ENCODE measurements at places on chromosomes 3 and 15.

- DNase-seq: no peak
Observed at GRCh38 chr15:74470631-74471395, 9.9 kb upstream of the UBL7 start.

DNA sequence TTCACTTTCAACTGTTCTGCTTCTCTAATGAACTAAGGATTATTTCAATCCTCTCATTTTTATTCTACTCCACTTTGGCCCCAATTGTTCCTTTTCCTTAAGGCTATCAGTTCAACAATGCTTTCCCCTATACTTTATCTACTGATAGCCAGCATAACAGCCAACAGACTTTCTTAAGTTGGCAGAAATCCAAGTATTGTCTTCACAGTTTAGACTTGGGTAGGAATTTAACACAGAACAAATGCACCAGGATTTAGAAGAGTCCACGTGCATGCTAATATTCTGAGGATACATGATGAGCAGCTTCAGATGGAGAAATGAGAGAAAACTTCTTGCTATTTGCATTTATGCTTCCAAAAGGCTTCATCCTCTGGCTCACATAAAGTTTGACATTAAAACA lies 54.8 kb downstream of the FBN1 start:
- no peak for DNase-seq

DNA sequence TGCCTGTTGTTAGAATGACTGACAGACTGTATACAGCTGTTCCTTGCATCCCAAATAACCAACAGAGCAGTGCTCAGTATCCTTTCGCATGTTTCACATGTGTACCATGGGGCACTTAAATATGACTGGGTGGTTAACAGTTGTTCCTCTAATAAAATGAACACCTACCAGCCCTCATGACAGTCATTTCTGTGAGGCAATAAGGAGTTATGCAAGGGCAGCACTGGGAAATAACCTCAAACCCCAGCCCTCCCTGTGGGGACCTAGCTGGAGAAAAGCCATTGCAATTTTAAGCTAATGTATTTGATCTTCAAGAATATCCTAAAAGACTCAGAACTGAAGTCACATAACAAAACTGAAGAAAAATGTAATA lies 7.3 kb downstream of the RFT1 start:
- DNase-seq: no peak

- DNase-seq: no peak
Observed at GRCh38 chr3:105317841-105318240, 48.9 kb upstream of the ALCAM start.

GRCh38 chr3:132898141-132898540 lies 140.1 kb upstream of the TMEM108 start:
- DNase-seq: no peak

DNA sequence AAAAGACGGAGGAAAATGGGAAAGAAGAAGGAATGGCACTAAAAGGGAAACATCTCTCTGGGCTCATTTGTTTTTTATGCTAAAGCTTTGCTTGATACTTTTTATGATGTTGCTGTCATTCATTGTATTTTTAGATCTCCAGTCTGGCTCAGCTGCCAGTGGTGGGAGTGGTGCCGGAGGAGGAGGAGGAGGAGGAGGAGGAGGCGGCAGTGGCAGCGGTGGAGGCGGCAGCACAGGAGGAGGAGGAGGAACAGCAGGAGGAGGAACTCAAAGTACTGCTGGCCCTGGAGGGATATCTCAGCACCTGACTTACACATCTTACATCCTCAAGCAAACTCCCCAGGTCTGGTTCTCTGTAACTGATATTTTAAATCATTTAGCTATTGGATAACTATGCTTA lies 49.6 kb downstream of the MAP6D1 start:
- no peak for DNase-seq

GRCh38 chr3:143644370-143645089 lies 203.7 kb downstream of the SLC9A9 start:
- DNase-seq: no peak

All from stimulated activated CD4-positive, alpha-beta T cell treated with anti-CD3 and anti-CD28 coated beads, Interleukin-12 subunit alpha, Interleukin-12 subunit beta, amount 100 ng/mL, for 4 hours (primary cell).